ENCODE measurements at places on chromosomes 4 and X. TPM values are rescaled to one million over a fixed set of nuclear protein-coding genes. Genes with fewer than 3 reads are reported as not detected.

The GLRA3 gene
- not detected for total RNA-seq

The INTS12 gene
- 19.1 TPM for total RNA-seq

The MTNR1A gene
- not detected for total RNA-seq

GRCh38 chr4:8010618-8011017, 71.0 kb upstream of the AFAP1 start:
- H3K4me3 ChIP-seq = no peak overlapping the region
- H3K27ac ChIP-seq = no peak overlapping the region
- no peaks in the 10 kb centered on the region for H3K27me3 ChIP-seq
- peaks cover 17% of the 10 kb centered on the region for H3K36me3 ChIP-seq
- peaks cover 7% of the 10 kb centered on the region for H3K4me1 ChIP-seq

- no peaks in the 10 kb centered on the region for H3K4me1 ChIP-seq
- H3K36me3 ChIP-seq = no peaks in the 10 kb centered on the region
- no peak for DNase-seq
- H3K4me3 ChIP-seq = no peak overlapping the region
These were observed 38.3 kb downstream of the LHFPL1 start for GRCh38 chrX:112641449-112641848.

GRCh38 chr4:73379946-73380345, 24.1 kb upstream of the ALB start:
- no peaks in the 10 kb centered on the region for H3K27me3 ChIP-seq
- no peak for DNase-seq
- H3K4me3 ChIP-seq = no peak overlapping the region
- no peak overlapping the region for H3K27ac ChIP-seq

DNA sequence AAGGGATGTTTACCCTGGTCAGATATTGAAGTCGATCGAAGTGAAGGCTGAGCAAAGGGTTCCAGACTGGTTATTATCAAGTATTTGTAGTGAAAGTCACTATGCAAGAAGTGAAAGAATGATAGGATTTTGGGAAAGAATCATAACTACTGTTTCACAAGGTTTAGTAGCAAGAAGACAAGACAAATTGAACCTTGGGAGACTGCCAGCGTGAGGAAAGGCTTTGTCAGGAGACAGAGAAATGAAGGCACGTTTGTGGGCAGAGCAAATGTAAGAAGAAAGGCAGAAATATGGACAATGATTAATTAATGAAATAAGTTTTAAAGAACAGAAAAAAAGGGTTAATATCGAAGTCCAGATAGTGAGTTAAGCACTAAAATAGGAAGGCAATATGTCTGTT, 456.8 kb downstream of the TRIML1 start:
- H3K27me3 ChIP-seq = no peaks in the 10 kb centered on the region
- no peak for DNase-seq
- no peaks in the 10 kb centered on the region for H3K36me3 ChIP-seq
- H3K4me3 ChIP-seq = no peak overlapping the region
- no peaks in the 10 kb centered on the region for H3K4me1 ChIP-seq

DNA sequence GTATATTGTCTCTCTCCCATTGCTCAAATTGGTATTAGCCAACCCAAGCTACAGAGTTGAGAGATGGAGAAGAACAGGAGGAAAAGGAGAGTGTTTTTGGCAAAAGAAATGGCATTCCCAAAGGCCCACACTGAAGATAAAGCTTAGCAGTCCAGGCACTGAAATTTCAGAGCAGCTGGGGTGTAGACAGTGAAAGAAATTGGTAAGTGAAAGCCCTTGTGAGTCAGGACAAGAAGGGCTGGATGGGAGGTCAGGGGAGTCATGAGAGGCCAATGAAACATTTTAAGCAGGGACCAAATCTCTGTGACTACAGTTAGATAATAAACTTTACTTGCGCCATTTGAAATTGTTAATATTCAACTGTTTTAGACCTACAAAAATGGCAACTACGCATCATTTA, 177.7 kb downstream of the ADAMTS3 start:
- H3K27ac ChIP-seq = no peak overlapping the region
- no peak overlapping the region for H3K4me3 ChIP-seq
- H3K4me1 ChIP-seq = peaks cover 3% of the 10 kb centered on the region
- no peak for DNase-seq

GRCh38 chr4:144989306-144989705, 108.7 kb downstream of the ANAPC10 start:
- no peaks in the 10 kb centered on the region for H3K27me3 ChIP-seq
- DNase-seq = no peak
- H3K27ac ChIP-seq = no peak overlapping the region
- no peaks in the 10 kb centered on the region for H3K36me3 ChIP-seq
- H3K4me1 ChIP-seq = no peaks in the 10 kb centered on the region

DNA sequence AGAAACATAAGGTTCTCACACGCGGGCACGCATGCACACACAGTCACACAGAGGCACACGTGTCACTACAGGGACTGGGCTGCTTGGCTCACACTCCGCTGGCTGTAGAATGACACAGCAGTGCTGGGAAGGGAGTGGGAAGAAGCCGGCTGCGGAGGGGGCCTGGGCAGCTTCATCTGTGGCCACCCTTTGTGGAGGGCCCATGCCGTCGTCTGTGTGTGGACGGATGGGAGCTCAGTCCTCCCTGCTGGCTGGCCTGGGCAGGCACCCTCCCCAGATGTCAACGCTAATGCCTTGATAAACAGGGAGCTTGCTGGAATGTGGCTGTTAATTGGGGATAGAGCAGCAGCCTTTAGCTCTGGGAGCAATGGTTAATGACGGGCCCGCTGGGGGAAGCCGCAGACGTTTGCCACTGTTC, 621.1 kb downstream of the BCOR start:
- H3K4me1 ChIP-seq = peaks cover 33% of the 10 kb centered on the region
- H3K27ac ChIP-seq = peak overlapping the region; percentile 52
- DNase-seq = no peak
- no peaks in the 10 kb centered on the region for H3K27me3 ChIP-seq
- H3K4me3 ChIP-seq = no peak overlapping the region

DNA sequence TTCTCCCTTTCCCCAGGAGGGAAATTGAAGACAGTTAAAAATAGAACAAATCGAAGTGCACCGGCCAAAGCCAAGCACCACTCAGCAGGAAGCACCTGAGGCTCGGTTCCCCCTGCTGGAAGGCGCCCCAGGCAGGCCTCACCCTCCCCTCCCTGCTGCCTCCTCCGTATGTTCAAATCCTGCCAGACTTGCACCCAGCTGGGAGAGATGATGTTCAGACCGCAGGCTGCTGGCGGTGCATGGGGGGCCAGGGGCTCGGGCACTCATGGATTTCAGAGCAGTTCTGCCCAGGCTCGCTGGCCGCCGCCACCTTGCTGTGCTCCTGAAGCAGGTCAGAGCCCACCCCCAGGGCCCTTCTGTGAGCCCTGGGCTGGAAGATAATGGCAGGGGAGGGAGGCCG, 91.4 kb downstream of the DCTD start:
- H3K4me1 ChIP-seq = no peaks in the 10 kb centered on the region
- no peaks in the 10 kb centered on the region for H3K27me3 ChIP-seq
- no peak overlapping the region for H3K4me3 ChIP-seq
